Activated gamma-delta T cell treated with Interleukin-2 at 50 U/mL for 16 hours (primary cell): ENCODE measurements at places on chromosomes 12 and 14.
A peak's percentile ranks its signal among the peaks of the same experiment; 100 is the strongest.

GRCh38 chr14:55129428-55130195, 560 bp downstream of the LGALS3 start:
- peak; percentile 38 for DNase-seq

DNA sequence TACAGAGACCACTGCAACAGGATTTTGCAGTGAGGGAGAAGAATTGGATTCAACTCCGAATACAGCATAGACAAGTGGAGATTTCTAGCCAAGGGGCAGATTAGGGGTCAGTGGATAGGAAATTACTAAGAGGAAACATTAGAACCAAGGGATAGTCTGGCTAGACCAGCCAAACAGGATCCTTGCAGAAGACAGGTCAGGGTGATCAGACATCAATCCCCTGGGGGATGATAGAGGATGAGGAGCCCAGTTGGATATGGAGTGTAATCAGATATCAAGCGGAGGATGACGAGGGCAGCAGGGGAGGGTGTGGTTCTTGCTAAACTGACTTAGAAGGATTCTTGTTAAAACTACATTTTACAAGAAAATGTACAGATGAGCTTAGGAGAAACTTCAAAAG, 424.4 kb downstream of the DAD1 start:
- no peak for DNase-seq

- DNase-seq: no peak
Measured at GRCh38 chr12:68113644-68114043, 45.9 kb downstream of the IFNG start.

DNA sequence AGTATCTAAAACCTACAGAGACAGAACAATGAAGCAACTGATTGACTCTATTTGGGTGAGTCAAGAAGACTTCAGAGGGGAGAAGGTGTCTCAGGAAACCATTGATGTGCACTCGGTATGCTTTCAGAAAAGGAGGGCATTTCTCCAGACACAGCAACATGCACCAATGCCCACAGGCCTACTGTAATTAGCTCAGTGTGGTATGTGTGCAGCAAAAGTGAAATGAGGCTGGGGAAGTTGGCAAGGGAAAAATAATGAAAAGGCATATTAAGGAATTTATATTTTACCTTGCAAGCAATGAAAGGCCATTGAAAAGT, 158.4 kb upstream of the GRIP1 start:
- DNase-seq: no peak

- no peak for DNase-seq
Measured at GRCh38 chr14:67485501-67486095, 2.9 kb downstream of the TMEM229B start.

- DNase-seq: no peak
Measured at GRCh38 chr12:115943630-115944391, 333.7 kb downstream of the MED13L start.

GRCh38 chr12:58363971-58364370, 422.6 kb downstream of the ATP23 start:
- no peak for DNase-seq

DNA sequence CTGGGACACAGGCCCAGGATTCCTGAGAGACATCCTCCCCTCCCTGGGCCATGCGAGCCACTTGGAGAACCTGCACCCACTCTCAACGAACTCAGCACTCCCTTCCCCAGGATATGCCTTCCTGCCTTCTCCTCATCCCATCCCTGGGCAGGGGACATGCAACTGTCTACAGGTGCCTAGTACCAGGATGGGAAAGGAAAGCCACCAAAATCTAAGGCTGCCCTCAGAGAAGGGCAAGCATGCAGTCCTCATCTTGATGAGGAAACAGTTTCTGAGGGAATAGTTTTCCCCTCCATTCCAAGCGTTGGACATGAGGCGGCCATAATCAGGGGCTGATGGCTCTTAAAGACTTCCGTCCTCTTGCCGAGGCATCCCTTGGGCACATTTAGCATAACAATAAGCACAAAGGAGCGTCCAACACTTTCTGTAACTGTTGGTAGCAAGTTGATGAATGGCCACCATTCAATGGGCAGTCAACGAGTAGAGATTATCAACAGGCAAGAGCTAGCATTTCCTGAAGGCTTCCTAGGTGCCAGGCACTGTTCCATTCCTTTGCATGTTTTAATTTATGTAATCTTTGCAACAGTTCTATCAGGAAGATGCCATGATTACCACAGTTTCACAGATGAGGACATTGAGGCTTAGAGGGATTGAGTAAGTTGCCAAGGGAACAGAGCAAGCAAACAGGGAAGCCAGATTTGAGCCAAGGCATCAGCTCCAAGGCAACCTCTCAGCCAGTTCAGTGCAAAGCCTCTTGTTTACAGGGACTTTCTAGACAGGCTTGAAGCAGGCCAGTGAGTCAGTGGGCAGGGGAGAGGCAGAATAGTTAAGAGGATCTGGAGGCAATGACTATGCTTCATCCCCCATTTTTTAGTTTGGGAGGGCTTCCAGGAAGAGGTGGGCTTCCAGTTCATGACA, 105.1 kb downstream of the SINHCAF start:
- DNase-seq: no peak

- DNase-seq: no peak
Measured at GRCh38 chr12:91179315-91179714, 3.3 kb downstream of the DCN start.

DNA sequence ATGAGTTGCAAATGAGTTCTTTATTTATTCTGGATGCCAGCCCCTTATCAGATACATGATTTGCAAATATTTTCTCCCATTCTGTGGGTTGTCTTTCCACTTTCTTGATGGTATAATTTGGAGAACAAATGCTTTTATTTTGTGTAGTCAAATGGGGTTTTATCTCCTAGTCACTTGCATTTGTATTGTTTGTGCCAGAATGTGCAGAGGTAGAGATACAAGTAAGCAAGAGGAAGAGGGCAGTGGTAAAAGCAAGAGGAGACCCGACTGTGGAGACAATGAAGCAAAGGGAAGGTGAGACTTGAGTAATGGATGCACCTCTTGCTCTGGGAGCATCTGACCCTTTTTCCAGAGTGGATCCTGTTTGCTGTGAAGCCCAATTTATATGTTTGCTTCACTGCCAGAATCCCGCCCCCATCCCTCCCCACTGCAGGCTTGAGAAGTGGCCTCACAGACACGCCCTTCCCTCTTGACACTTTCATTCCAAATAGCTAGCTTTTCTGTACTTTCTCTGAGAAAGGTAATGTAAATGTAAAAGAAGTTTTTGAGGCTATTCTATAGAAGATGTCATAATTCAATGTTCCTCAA, 786 bp upstream of the PFKM start:
- no peak for DNase-seq

DNA sequence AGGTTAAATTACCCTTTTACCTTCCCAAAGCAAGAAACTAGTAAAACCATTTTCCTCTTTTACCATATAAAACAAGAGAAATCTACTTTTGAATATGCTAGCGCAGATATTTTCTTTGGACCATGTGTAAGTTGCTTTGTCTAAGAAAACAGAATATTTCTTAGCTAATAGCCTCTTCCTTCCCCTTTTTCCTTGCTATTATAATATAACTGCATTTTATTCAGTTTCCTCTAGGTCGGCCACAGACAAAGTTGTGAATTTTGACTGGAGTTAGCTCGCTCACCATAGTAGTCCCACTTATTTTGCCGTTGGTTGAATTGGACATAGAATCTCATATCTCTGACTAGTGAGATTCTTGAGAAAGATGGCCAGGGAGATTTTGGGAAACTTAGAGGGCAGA, 115.6 kb downstream of the PLEKHA5 start:
- no peak for DNase-seq

DNA sequence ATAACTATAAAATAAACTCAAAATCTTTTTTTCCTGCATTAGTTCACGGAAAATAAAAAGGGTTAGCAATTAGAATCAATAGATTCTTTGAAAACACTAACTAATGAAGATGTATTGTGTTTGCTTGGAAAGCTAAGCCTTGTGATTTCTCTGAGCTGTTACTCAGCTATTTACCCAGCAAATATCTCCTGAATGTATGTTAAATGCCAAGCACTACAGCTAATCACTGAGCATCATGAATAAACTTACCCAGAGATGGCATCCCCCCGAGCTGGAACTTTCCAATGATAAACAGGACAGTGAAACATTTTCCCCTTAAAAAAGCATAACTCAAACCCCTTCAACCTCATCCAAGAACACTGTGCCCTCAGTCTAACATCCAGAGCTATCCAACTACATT, 71.2 kb downstream of the SLC2A13 start:
- no peak for DNase-seq

DNA sequence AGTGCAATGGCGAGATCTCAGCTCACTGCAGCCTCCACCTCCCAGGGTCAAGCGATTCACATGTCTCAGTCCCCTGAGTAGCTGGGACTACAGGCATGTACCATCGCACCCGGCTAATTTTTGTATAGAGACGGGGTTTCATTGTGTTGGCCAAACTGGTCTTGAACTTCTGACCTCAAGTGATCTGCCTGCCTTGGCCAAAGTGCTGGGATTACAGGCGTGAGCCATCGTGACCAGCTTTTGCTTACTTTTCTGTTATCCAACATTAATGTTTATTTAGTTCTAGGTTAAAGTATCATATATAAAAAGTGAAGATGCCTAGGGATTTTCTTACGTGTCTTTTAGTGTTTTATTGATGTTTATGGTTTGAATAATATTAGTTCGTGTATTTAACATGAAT, 28.9 kb upstream of the CCT2 start:
- no peak for DNase-seq

- DNase-seq: no peak
Measured at GRCh38 chr12:46388427-46389021, 16.0 kb upstream of the SLC38A2 start.

GRCh38 chr12:54692353-54692752, 44.2 kb upstream of the DCD start:
- DNase-seq: no peak

GRCh38 chr14:94180655-94181271, 6.6 kb downstream of the PPP4R4 start:
- DNase-seq: no peak

DNA sequence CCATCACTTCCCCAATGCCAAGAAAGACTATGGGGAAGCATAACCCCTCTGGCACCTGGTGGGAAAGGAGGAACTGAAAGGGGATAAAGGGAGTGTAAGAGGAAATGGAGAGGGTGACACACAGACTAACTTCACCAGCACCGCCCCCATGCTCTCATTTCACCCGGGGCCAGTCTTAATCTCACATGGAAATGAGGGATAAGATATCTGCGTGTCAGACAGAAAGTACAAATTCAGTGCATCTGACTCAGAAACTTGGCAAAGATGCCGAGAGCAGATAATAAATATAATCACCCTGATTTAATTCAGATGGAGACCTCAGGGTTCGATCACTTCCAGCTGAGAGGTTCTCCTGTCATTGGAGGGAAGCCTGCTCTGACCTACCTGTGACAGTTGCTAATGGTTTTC, 191.6 kb downstream of the DUSP6 start:
- DNase-seq: no peak

- no peak for DNase-seq
Measured at GRCh38 chr14:50669441-50669986, 1.4 kb upstream of the SAV1 start.

DNA sequence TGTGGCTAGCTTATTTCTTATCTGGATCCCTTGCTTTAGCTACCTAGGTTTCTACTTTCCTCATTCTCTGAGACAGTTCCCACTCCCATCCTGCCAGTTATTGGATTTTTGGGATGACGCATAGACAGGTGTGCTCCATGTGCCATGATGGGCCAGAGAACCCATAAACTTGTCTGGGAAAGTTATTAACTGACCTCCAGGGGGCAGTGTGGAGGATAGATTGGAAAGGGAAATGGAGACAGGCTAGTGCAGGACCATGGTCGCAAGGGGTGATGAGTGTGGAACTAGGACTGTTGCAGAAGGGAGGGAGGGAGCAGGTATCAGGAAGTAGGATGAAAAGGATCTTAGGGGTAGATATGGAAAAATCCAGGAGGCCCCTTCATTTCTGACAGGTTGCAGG, 80.3 kb downstream of the ESRRB start:
- no peak for DNase-seq

DNA sequence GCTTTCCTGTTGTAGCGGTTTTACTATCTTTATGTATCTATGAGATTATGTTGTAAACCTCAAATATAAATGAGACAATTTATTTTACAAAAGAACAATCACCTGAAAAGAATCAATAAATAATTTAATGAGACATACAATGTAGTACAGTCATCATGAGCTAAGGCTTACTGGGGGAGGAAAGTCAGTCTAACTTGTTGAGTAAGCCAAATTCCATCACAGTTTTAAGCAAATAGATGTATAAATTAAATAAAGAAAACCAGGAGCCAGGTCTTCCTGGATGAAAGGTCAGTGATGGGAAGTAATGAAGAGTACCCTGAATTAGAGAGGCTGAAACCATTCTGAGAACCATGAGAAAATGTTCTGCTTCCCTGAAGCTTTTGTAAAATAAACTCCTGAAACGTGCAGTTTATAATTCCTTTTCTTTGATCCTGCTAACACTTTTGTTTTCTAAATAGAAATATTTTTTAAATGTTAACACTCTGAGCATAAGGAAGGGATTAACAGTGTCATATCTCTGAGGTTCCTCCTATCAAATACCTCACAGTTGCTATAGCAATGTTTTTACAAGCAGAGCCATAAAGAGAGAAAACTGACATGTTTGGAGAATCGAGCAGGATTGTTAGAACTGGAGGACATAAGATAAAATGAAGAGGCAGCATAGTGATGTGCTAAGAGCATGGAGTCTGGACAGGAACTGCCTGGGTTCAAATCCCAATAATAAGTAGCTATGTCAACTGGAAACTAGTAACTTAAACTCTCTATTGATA, 444.9 kb upstream of the FOXG1 start:
- DNase-seq: no peak

DNA sequence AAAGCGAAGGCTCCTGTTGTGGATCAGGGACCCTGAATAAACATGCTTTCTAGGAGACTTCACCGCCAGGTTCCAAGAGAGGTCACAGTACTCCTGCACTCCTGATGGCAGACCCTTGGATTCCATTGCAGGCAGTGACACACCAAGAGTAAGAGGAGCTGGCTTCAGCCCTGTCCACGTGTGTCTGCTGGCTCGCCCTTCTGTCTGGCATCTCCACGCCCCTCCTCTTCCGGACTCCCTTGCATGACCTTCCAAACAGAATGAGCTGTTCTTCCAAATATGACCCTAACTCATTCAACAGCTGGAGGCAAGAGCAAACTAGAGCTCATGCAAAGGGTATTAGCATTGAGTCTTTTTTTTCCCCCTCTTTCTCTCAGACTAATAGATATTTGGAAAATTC, 233.0 kb upstream of the PLEKHG7 start:
- DNase-seq: no peak
